GM23248 (cell line): ENCODE measurements at places on chromosomes 2 and 18. TPM values are rescaled to one million over a fixed set of nuclear protein-coding genes. Genes with fewer than 3 reads are reported as not detected.

DNA sequence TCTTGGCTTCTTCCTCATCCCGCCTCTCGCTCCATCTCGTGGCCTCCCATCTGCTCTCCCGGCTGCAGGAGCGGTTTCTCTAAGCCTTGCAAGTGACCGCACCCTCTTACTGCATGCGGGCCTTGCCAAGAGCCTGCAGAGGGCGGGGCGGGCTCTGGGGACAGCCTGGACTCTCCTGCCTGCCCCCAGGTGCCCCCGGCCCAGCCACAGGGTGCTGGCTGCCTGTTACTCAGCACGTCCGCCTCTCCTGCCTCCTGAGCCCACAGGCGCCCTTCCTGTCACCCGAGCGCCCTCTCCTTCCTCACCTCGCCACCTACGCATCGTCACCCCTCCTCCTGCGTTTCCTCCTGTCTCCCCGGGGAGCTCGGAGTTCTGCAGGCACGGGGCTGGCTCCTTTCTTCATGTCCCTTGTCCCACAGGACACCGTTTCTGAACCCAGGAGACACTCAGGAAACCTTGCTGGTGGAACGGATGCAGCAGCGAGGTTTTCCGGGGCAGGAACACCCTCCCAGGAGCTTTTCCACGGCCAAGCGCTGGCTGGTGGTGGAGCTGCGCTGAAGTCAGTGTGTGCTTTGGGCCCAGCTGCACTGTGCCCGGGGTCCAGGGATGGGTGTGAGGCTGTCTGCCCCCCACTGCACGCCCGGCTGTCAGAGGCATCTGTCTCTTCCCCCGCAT, 28.5 kb downstream of the HPCAL1 start:
- H3K27me3 ChIP-seq = no peaks in the 10 kb centered on the region
- H3K36me3 ChIP-seq = no peaks in the 10 kb centered on the region
- peak overlapping the region; percentile 34 for H3K4me3 ChIP-seq
- peaks cover 16% of the 10 kb centered on the region for H3K4me1 ChIP-seq
- peak overlapping the region; percentile 75; the same call in 1 of the 2 replicates for H3K27ac ChIP-seq

The RNU2-63P gene
- not detected in 2 replicates for total RNA-seq

DNA sequence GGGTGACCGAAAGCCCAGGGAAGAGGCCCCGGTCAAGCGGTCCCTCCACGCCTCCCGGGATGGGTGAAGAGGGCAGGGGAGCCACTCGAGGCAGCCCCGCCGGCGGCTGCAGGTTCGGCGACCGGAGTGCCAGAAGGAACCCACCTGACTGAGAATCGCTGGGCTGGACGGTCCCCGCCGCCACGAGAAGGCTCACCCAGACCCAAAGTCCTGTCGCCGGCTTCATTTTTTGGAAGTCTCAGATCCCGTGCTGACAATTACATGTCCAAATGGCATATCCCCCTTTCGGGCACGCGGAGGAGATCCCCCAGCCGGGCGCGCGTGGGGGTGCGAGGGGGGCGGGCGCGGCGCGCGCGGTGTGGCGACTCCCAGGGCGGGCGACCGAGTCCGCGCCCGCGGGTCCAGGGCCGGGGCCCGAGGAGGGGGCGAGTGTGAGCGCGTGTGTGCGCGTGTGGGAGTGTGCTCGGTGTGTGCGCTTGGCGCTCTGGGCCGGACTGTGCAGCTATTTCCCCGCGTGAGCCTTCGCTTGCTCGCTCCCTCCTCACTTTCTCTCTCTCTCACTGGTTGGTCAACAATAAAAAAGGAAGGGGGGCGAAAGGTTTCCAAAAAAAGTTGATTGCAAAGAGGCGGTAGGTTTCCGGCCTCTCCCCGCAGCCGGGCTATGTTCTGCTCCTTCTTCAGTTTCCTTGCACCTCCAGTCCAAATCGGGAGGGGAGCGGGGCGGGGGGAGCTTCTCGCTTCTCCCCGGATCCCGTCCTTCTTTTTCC, at the start of gene ERBB4:
Gene ERBB4 (minus strand): TSS at position 498 of the 767 bp plus-strand sequence. CDS start 272 bp downstream, at position 226.
- H3K36me3 ChIP-seq = no peaks in the 10 kb centered on the region
- H3K27ac ChIP-seq = no peak within 1 kb of the TSS
- no peaks in the 10 kb centered on the region for H3K4me1 ChIP-seq
- H3K4me3 ChIP-seq = peak within 1 kb of the TSS; percentile 76
- DNase-seq = peak; percentile 15

The SP3 gene
- total RNA-seq = 78.8 and 88.5 TPM in 2 replicates

GRCh38 chr18:79496978-79497637, 101.4 kb downstream of the NFATC1 start:
- H3K4me3 ChIP-seq = no peak overlapping the region
- no peak overlapping the region for H3K27ac ChIP-seq
- H3K36me3 ChIP-seq = peaks cover 6% of the 10 kb centered on the region; the same call in 1 of the 2 replicates
- DNase-seq = peak; percentile 51
- H3K4me1 ChIP-seq = no peaks in the 10 kb centered on the region

The NEUROD1 gene
- not detected in 2 replicates for total RNA-seq

The FLACC1 gene
- 0.38 and 2.3 TPM in 2 replicates for total RNA-seq

The PAIP2B gene
- total RNA-seq = under 0.01 TPM in 2 replicates

- no peak for DNase-seq
- peak overlapping the region; percentile 94 for H3K4me3 ChIP-seq
- peak overlapping the region; percentile 97 for H3K27ac ChIP-seq
- H3K4me1 ChIP-seq = peaks cover 33% of the 10 kb centered on the region
- no peaks in the 10 kb centered on the region for H3K27me3 ChIP-seq
- no peaks in the 10 kb centered on the region for H3K36me3 ChIP-seq
Observed at GRCh38 chr2:60883896-60884295, 2.5 kb downstream of the REL start.

DNA sequence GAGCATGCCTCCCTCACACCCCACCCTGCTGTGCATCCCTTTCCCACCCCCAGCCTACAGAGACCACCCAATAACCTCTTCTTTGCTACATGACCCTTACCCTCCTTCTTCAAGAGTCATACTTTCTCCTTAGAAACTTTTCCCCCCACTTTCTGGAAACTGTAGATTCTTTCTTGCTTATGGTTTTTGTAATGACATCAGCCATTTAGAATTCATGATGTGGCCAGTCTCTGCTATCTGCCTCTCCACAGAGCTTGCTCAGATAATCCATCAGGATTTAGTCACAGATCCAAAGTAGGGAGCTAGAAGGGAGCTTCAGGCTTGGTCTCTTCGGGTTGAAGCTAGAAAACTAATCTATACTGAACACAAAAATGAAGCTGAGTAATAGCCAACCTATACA, 36.5 kb downstream of the GALM start:
- no peak overlapping the region for H3K4me3 ChIP-seq
- no peaks in the 10 kb centered on the region for H3K36me3 ChIP-seq
- peaks cover 24% of the 10 kb centered on the region for H3K4me1 ChIP-seq
- peak; percentile 92 for DNase-seq
- H3K27ac ChIP-seq = peak overlapping the region; percentile 57

- H3K4me1 ChIP-seq = peaks cover 10% of the 10 kb centered on the region
- peak; percentile 71 for DNase-seq
- H3K27me3 ChIP-seq = no peaks in the 10 kb centered on the region
- H3K36me3 ChIP-seq = no peaks in the 10 kb centered on the region
- no peak overlapping the region for H3K4me3 ChIP-seq
- H3K27ac ChIP-seq = no peak overlapping the region
Observed at GRCh38 chr2:84866122-84866521, 14.8 kb downstream of the TRABD2A start.

- H3K4me1 ChIP-seq = peaks cover 11% of the 10 kb centered on the region
- H3K4me3 ChIP-seq = no peak overlapping the region
- DNase-seq = no peak
- H3K36me3 ChIP-seq = no peaks in the 10 kb centered on the region
Observed at GRCh38 chr18:36766836-36767235, 62.0 kb downstream of the TPGS2 start.

- H3K4me3 ChIP-seq = no peak overlapping the region
- DNase-seq = peak; percentile 24
- H3K27ac ChIP-seq = no peak overlapping the region
- H3K4me1 ChIP-seq = peaks cover 12% of the 10 kb centered on the region
- H3K27me3 ChIP-seq = no peaks in the 10 kb centered on the region
Observed at GRCh38 chr2:181183878-181184542, 203.6 kb downstream of the UBE2E3 start.

The CTDSP1 gene
- 82.7 and 119 TPM in 2 replicates for total RNA-seq

The HOXD8 gene
- total RNA-seq = 23.4 and 27.8 TPM in 2 replicates

The SRD5A2 gene
- not detected in 2 replicates for total RNA-seq

DNA sequence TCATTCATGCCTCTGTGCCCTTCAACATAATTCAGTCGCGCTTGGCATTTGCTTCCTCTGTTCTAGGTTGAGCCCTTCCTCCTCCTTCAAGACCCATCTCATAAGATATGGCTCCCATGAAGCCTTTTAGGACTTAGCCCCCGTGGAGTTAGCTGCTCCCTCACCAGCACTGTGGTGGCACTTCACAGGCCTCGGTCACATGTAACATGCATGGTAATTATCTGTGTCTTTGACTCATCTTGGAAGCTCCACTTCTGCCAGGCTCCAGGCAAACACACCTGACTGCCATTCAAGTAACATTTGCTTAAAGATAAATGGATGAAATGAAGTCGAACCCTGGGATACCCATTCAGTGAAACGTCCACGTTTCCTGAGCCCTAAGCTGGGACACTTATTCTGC, 484.7 kb downstream of the EIPR1 start:
- H3K27me3 ChIP-seq = no peaks in the 10 kb centered on the region
- H3K36me3 ChIP-seq = no peaks in the 10 kb centered on the region
- DNase-seq = no peak
- H3K4me3 ChIP-seq = no peak overlapping the region

The CCDC68 gene
- 0.11 TPM in 1 of 2 replicates, not detected in the other for total RNA-seq

DNA sequence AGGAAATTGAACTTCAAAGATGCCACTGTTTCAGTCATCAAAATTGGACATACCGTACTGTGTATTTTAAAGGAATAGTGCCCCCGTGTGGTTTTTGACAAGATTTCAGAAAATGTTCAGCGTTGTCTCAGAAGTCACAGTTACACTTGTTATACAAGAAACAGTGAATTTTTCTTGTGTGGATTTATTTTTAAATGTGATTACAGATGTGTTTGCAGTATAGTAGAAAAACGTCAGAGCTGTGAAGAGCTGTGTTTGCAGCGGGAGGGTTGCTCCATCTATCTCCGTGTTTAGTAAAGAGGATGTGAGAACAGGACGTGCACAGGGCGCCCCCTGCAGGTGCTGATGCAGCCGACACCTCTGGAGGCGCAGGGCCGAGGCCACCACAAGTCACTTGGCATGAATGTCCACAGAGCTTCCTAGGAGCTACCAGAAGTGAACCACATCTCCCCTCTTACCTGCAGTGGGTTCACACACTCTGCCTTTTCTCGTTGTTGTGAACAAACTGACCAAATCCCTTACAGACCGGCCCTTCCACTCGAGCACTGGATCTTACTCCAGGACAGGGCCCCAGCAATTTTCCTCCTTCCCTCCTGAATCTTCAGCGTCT, 73.1 kb downstream of the CACNB4 start:
- no peak overlapping the region for H3K27ac ChIP-seq
- no peaks in the 10 kb centered on the region for H3K36me3 ChIP-seq
- peaks cover 17% of the 10 kb centered on the region for H3K27me3 ChIP-seq
- DNase-seq = peak; percentile 82

GRCh38 chr2:55721596-55722215, 28.1 kb upstream of the PNPT1 start:
- H3K27ac ChIP-seq = no peak overlapping the region
- peaks cover 9% of the 10 kb centered on the region for H3K4me1 ChIP-seq
- H3K27me3 ChIP-seq = no peaks in the 10 kb centered on the region
- H3K4me3 ChIP-seq = no peak overlapping the region
- peak; percentile 8 for DNase-seq

GRCh38 chr2:106233350-106233706, 39.2 kb upstream of the UXS1 start:
- no peaks in the 10 kb centered on the region for H3K36me3 ChIP-seq
- no peak overlapping the region for H3K27ac ChIP-seq
- no peak for DNase-seq
- no peak overlapping the region for H3K4me3 ChIP-seq
- H3K27me3 ChIP-seq = no peaks in the 10 kb centered on the region

The CD302 gene
- total RNA-seq = 8.0 and 13.9 TPM in 2 replicates

DNA sequence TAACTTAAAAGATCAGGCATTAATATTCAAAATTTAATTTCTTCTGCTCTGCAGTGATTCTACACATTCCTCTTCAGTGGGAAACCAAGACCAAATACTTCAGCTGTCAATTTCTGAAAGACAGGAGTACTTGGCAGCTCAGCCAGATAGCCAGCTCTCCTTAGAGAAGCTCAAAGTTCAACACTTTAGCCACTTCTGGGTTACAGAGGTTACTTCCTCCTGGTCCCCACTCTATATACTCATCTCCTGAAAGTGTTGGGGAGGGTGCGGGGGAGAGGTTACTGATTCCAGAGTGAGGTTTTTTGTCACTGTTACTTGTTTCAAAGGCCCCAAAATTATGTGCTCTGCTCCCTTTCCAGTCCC, 4.1 kb downstream of the CYTIP start:
- no peak overlapping the region for H3K4me3 ChIP-seq
- H3K36me3 ChIP-seq = no peaks in the 10 kb centered on the region
- no peak for DNase-seq
- H3K4me1 ChIP-seq = no peaks in the 10 kb centered on the region
- peaks cover 17% of the 10 kb centered on the region for H3K27me3 ChIP-seq
- no peak overlapping the region for H3K27ac ChIP-seq

The TBR1 gene
- total RNA-seq = 0.97 TPM in 1 of 2 replicates, not detected in the other

DNA sequence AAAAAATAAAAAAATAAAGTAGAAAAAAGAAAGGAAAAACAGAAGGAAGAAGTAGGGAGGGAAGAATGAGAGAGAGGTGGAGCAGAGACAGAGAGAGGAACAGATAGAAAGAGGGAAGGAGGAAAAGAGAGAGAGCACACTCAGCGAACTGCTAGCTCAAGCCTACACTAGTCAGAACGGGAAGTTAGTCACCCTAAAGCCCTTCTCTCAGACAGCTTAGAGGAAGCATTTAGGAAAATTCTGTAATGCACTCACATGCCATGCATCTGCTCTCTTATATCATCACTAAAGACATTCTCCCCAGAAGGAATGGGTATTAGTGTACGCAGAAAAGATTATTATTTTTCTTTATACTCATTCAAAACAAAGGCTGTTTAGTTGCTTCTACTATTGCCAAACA, 68.1 kb upstream of the SULT1C3 start:
- H3K27me3 ChIP-seq = peaks cover 9% of the 10 kb centered on the region
- H3K27ac ChIP-seq = no peak overlapping the region
- no peak overlapping the region for H3K4me3 ChIP-seq
- DNase-seq = peak; percentile 7

GRCh38 chr2:29816651-29817050, 104.7 kb downstream of the ALK start:
- no peak overlapping the region for H3K27ac ChIP-seq
- peaks cover 25% of the 10 kb centered on the region for H3K27me3 ChIP-seq
- no peak for DNase-seq
- no peak overlapping the region for H3K4me3 ChIP-seq
- H3K36me3 ChIP-seq = no peaks in the 10 kb centered on the region
- no peaks in the 10 kb centered on the region for H3K4me1 ChIP-seq
